ENCODE measurements at places on chromosomes 16 and 17.

DNA sequence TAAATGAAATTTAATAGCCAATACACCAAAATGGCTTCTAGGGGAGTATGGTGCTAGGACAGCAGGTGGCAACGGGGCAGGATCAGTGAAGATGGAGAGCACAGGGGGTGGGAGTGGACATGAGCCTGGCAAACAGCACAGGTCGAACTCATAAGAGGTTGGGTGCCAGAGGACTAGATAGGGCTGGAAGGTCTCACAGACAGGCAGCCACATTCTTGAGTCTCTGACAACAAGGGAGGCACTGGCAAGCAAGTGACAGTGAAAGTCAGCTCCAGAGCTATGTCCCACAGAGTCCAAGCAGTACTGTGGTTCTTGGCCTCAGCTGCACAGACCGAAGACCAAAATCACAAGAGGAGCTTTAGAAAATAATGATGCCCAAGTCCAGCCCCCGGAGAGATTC is 61.2 kb downstream of the USP31 start:
- DNase-seq = no peak

DNA sequence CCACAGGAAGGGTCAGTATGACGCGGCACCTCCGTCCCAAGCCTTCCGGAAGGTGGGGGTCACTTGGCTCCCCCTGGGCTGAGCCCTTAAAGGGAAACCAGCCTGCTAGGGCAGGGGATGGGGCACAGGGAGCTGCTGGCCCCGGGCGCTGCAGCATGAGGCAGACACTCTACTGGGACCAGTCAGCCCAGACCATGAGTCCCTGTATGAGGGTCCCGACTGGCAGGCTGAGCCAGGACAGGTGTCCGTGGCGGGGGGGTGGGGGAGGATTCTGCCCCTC is 43.4 kb upstream of the ZC3H18 start:
- DNase-seq = no peak

GRCh38 chr17:77490361-77491183 is 349.8 kb downstream of the SEC14L1 start:
- DNase-seq = no peak

DNA sequence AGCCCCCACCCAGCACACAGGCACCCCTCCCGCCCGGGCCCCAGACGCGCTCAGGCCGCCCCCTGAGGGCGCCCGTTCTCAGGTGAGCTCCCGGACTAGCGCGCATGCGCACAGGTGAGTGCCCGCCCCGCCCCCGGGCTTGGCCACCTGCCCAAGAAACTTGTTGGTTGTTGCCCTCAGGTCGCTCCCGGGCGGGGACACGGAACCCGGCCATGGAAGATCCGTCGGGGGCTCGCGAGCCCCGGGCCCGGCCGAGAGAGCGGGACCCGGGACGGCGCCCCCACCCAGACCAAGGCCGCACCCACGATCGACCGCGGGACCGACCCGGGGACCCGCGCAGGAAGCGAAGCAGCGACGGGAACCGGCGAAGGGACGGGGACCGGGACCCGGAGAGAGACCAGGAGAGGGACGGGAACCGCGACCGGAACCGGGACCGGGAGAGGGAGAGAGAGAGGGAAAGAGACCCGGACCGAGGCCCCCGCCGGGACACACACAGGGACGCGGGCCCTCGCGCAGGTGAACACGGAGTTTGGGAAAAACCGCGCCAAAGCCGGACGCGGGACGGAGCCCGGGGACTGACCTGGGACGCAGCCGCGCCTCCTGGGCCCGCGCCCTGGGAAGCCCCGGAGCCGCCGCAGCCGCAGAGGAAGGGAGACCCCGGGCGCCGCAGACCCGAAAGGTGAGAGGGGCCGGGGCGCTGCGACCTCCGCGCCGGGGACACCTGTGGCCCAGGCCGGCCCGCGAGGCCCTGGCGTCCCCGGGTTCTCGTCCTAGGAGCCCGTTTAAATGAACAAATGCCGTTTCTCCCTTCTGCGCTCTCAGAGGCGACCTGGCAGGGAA is at the start of gene MARVELD3:
Gene MARVELD3, plus strand, starts transcription at position 167 of the 840 bp plus-strand sequence. Its CDS starts 46 bp downstream, at position 213.
- DNase-seq = no peak

- no peak for DNase-seq
These were observed 5.5 kb downstream of the IGFBP4 start for GRCh38 chr17:40448639-40449261.

DNA sequence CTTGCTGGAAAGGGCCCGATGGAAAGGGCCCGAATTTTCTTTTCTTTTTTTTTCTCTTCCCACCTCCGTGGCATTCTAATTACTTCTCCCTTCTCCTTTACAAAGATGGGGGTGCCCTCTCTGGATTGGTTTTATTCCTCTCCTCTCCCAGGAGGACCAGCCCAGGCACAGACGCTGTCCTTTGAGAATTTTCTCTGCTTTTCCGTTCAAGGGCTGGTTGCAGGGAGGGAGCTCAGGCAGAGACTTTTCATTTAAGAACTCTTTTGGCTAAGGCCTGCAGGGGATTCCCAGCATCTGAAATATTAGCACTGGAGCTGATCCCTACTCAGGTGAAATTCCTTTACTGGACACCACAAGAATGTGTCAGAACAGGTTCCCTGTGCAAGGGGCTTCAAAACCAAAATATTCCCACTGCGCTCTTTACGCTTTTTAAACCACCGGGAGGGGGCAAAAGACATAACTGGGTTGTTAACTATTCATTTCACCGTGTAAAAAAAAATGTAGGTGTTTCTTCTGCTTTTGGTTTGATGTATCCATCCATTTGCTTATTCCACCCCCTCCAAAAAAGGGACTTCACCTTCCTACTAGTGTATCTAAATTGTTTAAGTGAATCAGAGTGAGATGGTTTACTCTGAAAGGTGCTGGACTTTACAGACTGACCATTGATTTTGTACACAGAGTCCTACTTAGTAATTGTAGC is 1.4 kb downstream of the NFAT5 start:
- no peak for DNase-seq

DNA sequence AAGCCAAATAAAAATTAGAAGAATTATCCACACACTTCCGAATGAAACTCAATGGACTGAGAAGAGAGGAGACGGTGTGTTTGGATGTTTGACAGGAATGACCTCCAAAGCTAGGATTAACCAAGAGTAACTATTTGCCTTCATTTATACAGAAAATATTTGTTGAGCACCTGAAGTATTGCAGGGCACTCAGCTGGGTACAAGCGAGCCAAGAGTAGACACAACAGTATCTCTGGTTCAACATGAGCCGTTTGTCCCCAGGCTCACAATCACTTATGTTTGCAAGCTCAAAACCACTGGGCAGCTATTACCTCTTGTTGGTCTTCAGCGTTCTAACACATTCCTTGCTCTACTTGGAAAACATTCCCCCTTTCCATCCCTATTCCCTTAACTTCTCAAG is 38.8 kb downstream of the MAF start:
- no peak for DNase-seq

DNA sequence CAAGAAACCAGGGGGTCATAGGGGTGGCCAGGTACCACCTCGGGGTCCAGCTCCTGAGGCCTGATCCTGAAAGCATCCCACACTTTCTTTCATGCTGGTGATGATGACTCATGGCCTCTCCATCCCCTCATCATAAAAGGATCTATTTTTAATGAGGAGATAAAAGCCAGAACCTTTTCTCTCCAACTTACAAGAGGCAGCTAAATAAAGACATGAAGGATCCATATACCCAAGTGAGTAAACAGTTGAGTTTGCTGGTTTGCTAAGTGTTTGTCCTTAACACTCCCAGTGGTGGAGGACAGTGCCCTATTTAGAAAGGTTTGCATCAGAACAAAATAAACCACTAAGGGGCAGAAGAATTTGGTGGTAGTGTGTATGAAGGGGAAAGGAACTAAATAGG is 383.8 kb downstream of the GRIN2A start:
- no peak for DNase-seq

DNA sequence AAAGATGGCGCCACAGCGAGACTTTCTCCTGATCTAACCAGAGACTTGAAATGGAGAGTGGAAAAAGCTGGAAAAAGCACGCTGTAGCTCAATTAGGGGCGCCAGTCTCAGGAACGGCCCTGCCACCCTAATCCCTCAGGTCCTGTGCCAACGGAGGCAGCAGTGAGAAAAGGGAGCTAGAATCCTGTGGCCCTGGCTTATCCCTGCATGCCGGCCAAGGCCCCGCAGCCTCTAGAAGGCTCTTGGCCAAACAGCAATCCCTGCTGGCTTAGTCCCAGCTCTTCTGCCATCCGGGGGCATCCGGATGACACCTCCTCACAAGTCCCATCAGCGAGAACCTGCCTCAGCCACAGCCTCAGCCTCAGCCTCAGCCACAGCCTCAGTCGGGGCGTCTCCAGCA is 69.8 kb downstream of the MRM3 start:
- peak; percentile 47 for DNase-seq

GRCh38 chr17:29613352-29613837 is 9.3 kb downstream of the CORO6 start:
- no peak for DNase-seq

GRCh38 chr16:79839466-79840341 is 239.2 kb upstream of the MAF start:
- no peak for DNase-seq

DNA sequence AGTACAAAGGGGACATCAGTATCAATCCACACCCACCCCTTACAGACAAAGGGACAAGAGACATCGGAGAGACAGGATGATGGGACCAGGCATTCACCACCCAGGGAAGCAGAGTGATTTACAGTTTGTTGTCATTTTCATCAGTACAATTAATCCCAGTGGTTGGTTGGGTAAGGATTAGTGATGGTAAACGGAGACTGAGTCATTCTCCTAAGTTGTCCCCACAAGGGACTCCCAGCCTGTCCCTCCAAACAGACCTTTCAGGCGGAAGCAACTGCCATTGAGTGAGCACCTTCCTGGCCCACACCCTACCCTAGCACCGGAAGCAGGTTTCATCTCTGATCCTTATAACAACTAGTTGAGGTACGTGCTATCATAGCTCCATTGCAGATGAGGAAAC is 11.2 kb downstream of the PPL start:
- no peak for DNase-seq

DNA sequence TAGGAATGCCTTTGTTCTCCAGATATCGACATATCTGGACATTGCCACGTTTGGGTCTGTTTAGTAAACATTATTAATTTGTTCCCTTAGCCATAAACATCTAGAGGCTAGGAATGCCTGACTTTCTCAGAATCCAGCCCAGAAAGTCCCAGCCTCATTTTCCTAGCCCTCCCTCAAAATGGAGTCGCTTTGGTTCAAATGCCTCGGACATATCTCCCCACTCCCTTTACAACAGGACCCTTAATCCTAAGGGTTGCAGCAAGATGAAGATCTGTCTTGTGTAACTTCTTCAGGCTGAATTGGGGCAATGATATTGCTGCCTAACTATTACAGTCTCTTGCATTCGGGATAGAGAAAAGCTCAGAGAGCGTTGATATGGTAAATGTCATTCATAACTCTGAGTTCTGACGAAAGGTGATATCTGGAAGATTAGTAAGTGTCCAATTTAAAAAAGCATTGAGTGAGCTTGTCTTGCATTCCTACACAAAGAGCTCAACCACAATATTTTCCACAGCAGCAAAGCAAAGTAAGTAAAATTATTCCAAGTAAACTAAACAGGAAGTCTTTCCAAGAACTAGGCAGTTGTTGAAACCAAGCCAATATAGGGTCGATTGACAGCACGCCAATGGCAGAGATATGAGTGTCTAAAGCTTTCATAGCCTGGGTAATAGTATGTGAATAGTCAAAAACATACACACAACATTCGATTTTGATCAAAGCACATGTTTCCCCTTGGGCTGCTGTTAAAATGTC is 46.0 kb upstream of the ARL4D start:
- no peak for DNase-seq

- DNase-seq = no peak
These were observed 11.5 kb upstream of the SLFN12L start for GRCh38 chr17:35548978-35549377.

GRCh38 chr16:87086156-87086555 is 231.0 kb downstream of the C16orf95 start:
- no peak for DNase-seq

DNA sequence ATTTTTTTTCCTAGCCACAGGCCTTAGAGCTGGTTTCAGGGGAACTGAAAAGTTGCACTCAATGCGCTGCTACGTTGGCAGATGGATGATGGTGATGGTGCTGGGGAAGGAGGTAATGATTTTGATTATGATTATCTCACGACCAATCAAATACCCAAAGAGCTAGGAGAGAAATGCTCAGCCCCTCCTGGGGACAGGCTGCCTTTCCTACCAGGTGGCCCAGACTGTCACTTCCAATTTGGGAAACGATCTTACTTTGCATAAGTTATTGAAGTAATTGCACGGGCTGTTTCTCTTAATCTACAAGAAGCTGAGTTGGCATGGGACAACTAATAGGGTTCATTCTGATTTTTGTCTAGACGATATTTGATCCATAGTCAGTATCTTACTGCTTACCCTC is 379.7 kb upstream of the EEF2KMT start:
- DNase-seq = no peak

GRCh38 chr17:76598004-76598439 is 12.4 kb upstream of the ST6GALNAC2 start:
- DNase-seq = no peak

DNA sequence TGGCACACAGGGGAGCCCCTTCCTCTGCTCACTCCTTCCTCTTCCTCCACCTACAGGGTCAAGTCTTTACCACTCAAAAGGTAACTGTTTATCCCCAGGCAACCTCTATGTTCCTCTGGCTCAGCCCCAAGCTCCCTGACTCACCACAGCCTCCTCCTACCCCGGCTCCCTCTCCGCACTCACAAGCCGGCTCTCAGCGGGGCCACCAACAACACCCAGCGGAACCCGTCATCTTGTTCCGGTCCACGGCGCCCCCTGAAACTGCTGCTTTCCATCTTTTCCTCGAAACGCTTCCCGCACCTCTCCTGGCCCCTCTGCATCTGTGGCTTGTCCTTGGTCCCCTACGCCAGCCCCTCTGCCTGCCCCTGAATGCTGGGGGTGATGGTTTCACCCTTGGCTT is 58.4 kb downstream of the NXN start:
- no peak for DNase-seq

All from SJCRH30 (cell line).